ENCODE measurements at places on chromosomes 13 and 19.

DNA sequence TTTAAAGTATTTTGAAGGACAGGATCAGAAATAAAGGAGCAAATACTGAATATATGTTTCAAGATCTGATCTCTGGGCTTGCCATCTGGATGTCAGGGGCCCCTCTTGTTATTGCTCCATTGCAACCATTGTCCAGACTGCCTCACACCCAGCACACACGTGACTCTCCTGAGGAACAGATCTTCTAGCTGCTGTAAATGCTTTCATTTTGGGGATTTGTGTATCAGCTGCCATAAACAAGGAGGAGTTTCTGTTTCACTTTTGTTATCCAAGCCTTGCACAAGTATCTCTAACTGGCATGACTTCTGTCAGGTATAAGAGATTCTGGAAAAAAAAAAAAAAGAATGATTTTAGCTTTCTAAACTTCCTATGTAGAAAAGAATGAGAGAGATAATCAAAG, 1624.1 kb upstream of the PRR20A start:
- DNase-seq, result no peak

DNA sequence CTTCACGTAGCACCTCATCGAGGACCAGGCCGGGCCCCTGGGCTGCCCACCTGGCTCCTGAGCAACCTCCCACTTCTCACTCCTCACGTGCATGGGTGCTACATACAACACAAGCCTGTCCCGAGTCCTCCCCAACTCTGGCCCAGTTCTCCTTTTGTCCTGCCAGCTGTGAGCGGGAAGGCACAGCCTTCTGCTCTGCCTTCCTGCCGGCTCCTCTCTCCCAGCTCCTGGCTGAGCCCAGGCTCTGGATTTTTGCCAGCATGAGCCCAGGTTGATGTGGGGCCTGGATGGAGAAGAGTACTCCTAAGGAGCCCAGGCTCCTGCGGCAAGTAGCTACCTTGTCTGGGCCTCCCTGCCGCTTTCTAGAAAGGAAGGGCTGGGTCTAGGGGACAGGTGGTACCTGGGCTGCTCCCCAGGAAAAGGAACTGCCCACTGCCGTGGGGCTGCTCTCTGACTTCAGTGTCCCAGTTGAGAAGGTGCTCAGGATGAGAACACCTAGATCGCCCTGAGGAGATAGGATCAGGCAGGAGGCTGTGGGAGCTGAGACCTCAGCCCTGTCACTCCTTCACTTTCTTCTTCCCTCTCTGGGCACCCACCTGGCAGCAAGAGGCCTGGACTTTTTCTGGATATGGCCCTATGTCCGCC, 23.6 kb downstream of the LYL1 start:
- DNase-seq, result no peak

DNA sequence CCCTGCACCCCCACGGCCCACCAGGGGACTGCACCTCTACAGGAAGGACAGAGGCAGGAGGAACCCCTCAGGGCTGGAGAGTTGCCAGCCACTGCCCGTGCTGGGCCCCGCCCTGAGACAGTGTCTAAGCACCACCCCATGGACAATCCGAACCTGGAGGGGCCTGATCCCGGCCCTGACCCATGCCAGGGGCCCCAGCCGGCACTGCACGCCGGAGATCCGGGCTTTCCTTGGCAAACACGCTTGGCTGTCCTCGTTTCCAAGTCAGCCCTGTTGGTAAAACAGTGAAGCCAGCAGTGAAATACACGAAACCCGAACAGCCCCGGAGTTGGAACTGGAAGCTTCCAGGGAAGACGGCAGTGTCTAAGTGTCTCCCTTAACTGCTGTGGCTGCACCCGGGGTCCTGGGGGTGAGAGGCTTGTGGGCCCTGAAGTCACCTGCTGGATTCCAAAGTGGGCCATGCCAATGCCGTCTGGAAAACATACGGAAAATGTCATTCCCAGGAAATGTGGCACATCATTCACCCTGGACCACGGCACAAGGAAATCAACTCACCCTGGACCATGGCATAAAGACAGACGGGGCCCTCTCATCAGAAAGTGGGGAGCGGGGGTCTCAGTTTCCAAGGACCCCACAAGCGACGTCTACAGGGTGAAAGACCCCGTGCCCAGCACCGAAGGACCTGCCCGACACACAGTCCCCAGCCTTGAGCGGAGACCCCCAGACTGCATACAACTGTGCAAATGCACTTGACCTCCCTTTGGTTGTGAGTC, 30.9 kb downstream of the RASA3 start:
- no peak for DNase-seq

- DNase-seq, result no peak
These were observed at the start of gene PKN1 for GRCh38 chr19:14432791-14433553. Gene PKN1 (plus strand): TSS chr19:14433306. CDS start chr19:14433522, 216 bp downstream.

- DNase-seq, result no peak
These were observed 197.9 kb upstream of the STARD13 start for GRCh38 chr13:33483471-33483870.

GRCh38 chr19:40214936-40215335, 3.2 kb downstream of the TTC9B start:
- no peak for DNase-seq

Measured in AG04449 (cell line).